A549 treated with CORT108297 at 1 μM for 4 hours (cell line): ENCODE measurements at places on chromosomes 16 and 17. TPM values are rescaled to one million over a fixed set of nuclear protein-coding genes. Genes with fewer than 3 reads are reported as not detected.

ANKRD40CL gene
- total RNA-seq: not detected in 5 replicates

LHX1 gene
- total RNA-seq: 2.1 to 3.2 TPM (median 2.6 TPM) in 5 replicates

FKBP10 gene
- 87.2 to 120 TPM (median 113 TPM) in 5 replicates for total RNA-seq

GRN gene
- total RNA-seq: 215 to 265 TPM (median 248 TPM) in 5 replicates

PPP1R1B gene
- 0.09 TPM in 1 of 5 replicates, not detected in the others for total RNA-seq

RRAD gene
- 7.7 to 19.4 TPM (median 12.3 TPM) in 5 replicates for total RNA-seq

PRKCB gene
- 0.15 to 0.32 TPM (median 0.22 TPM) in 5 replicates for total RNA-seq

ST6GALNAC2 gene
- total RNA-seq: 0.31 to 0.87 TPM (median 0.51 TPM) in 5 replicates

CCL5 gene
- 0.92 to 1.9 TPM (median 1.4 TPM) in 5 replicates for total RNA-seq

APOBR gene
- total RNA-seq: 0.05 to 0.07 TPM (median 0.06 TPM) in 5 replicates

HSF5 gene
- not detected in 5 replicates for total RNA-seq

KPNA2 gene
- total RNA-seq: 471 to 571 TPM (median 476 TPM) in 5 replicates

CDC27 gene
- total RNA-seq: 66.6 to 87.6 TPM (median 76.4 TPM) in 5 replicates

PRRT2 gene
- 0.24 to 0.51 TPM (median 0.30 TPM) in 5 replicates for total RNA-seq

NPIPA5 gene
- total RNA-seq: 0.29 to 4.3 TPM (median 0.54 TPM) in 5 replicates

GUCY2D gene
- total RNA-seq: 0.07 to 0.40 TPM (median 0.11 TPM) in 4 of 5 replicates, not detected in the other

PHKB gene
- total RNA-seq: 27.5 to 31.8 TPM (median 29.2 TPM) in 5 replicates

ARL5C gene
- not detected in 5 replicates for total RNA-seq

HBZ gene
- 0.14 TPM in 1 of 5 replicates, not detected in the others for total RNA-seq
